ENCODE measurements at places on chromosomes 4 and X.

DNA sequence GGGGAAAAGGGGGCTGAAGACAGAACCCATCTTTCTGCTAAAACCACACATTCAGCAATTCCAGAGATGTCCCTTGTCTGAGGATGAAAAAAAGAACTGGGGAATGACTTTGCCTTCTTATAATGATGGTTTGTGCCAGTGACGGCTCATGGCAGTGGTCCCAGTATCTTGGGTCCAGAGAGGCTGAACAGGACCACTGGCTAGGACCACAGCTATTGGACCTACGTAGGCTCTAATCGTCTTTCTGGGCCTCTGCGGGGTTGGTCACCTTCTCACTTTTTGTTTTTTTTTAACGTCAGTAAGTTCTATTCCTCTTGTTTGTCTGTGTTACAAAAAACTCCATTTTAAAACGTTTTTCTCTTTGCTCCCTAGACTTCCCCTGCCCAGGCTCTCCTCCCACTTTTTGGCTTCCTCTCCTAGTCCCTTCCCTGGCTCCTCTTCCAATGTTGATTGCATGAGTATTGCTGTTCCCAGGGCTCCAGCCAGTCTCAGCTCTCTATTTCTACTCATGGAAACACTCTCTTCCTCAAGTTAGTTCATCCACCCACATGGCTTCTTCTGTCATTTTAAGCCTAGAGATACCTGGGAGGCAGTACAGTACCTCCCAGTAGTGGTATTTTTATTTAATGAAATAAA, 52.6 kb upstream of the STX18 start:
- DNase-seq = no peak

DNA sequence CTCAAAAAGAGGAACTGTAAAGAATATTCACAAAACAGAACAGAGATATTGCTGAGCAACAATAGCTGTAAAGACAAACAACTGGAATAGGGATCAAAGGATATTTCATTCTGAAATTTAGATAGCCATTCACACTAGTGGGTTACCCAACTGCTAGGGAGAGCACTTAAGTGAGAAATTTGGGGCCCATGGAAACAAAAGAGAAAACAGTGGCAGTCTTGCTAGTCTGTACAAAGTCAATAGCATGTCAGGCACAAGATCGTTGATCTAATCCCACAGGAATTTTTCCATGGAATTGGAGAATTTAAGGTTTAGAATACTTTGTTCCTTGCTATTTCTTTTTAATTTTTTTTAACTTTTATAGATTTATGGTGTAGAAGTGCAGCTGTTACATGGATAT, 467.0 kb downstream of the PCDH18 start:
- no peak for DNase-seq

GRCh38 chrX:125947501-125947900, 218.6 kb downstream of the DCAF12L2 start:
- no peak for DNase-seq

GRCh38 chr4:127284236-127284635, 348.5 kb upstream of the INTU start:
- no peak for DNase-seq

- peak; percentile 44 for DNase-seq
Observed at GRCh38 chr4:184815046-184815877, 10.5 kb downstream of the ACSL1 start.

DNA sequence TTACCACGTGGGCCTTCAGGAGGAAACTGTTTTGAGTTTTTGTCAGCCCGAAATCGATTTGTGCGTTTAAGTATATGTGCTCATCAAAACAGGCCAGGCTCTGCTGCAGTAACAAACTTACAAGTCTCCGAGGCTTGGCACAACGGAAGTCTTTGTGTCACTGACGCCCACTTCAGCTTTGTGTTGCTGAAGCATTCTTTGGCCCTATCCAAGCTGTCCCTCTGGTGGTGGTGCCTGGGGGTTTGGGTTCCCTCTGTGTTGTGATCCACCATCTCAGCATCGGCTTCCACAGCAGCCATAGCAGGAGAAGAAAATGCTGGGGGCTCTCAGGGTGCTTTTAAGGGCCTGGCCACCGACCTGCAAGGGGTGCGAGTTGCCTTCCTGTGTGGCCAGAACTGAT, 176.4 kb downstream of the PTTG2 start:
- DNase-seq = no peak

DNA sequence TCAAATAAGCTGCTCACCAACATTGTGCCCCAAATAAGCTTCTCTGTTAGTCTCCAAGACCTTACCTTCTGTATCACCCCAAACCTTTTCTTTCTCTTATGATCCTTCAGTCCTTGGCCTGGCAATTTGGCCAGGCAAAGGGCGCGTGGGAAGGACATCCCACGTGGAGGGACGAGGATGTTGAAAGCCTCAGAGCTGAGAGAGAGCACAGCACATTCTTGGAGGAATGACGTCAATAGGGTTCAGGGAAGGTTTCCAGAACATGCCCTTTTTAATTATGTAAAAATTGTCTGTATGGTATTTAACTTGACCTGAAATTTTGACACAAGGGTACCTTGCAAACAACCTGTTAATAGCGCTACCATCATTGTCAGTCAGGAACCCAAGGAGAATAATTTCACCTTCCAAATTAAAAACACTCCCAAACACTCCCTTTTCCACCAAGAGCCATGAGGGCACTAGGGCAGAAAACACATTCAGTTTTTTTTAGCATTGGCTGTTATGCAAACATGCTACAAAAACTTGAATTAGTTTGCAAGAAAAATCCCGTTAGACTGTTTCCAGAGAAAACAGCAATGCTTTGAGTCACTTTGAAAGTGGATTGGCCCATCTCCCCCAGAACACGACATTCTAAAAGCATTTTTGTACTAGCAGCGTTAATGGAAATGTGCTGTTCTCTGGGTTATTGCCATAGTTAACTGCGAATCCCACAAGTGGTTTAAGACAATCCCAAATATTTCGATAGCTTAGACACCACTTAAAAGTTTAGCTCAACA, 183.2 kb upstream of the PUDP start:
- no peak for DNase-seq

DNA sequence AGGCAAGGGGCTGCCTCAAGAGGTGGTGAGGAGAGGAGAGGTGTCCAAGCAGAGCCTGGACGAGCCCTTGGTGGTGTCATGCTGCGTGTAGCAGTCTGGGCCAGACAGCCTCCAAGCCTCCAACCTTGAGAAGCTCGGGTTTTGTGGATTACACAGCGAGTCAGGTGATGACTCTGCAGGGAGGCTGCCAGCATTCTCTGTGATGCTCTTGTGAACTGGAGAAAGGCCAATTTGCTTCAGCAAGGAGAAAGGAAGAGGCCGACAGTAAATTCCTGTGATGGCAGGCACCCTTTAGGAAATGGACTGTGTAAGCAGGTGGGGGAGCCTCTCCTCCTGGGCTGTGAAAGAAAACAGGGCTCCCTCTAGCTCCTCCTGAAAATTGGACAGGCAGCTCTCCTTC, 36.0 kb upstream of the CD99L2 start:
- no peak for DNase-seq

- DNase-seq = peak; percentile 38
Observed at GRCh38 chrX:80285131-80285773, 135.0 kb upstream of the TENT5D start.

DNA sequence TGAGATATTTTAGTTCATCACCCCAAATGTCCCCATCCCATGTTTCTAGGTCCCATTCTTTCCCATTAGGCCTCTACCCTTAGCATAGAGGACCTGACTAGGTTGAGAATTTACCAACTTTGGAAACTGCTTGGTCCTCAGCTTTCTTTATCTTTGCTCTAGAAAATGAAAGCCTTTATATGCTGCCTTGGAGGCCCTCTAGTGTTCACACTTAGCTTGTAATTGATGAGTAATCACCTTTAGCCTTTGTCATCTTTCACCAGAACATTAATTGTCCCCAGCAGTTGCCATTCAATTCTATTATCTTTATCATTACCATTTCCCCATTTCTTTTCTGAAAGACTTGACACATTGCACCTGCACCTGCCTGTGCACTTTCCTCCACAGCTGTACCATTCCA, 589.2 kb upstream of the NR3C2 start:
- no peak for DNase-seq

DNA sequence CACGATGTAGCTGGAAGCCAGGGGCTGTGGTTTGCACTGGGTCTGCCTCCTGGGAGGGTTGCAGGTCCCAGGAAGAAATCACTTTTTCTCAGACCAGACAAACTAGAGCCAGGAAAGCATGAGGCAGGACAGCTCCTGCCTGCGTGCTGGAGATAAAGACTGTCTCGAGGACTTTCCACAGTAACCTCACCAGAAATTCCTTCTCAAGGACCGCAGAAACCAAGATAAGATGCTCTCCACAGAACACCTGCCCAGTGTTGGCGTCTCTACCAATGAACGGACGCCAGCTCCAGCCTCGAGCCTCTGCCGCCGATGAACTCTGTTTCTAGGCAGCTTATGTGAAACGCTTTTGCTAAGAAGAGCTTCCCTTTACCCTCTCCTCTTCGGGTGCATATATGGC, 76.9 kb upstream of the AFAP1 start:
- DNase-seq = peak; percentile 24

DNA sequence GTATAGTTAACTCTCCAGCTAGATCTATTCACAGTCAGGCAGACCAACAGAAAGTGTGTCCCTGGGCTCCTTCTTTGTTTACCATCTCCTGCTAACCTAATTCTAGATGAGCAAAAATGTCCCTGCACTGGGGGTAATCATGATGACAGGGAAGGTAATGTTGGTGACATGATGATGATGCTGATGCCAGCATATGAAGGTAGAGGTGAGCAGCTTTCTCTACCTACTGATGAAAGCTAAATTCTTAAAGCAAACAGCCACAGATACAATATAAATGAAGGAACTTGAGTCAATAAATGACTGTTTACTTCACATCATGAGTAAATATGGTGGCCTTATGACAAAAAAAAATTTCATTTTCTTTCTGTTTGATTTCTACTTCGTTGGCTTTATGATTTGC, 78.5 kb downstream of the NKX6-1 start:
- DNase-seq = no peak

- DNase-seq = peak; percentile 72
Observed at GRCh38 chrX:139126493-139126892, 404.0 kb upstream of the F9 start.

DNA sequence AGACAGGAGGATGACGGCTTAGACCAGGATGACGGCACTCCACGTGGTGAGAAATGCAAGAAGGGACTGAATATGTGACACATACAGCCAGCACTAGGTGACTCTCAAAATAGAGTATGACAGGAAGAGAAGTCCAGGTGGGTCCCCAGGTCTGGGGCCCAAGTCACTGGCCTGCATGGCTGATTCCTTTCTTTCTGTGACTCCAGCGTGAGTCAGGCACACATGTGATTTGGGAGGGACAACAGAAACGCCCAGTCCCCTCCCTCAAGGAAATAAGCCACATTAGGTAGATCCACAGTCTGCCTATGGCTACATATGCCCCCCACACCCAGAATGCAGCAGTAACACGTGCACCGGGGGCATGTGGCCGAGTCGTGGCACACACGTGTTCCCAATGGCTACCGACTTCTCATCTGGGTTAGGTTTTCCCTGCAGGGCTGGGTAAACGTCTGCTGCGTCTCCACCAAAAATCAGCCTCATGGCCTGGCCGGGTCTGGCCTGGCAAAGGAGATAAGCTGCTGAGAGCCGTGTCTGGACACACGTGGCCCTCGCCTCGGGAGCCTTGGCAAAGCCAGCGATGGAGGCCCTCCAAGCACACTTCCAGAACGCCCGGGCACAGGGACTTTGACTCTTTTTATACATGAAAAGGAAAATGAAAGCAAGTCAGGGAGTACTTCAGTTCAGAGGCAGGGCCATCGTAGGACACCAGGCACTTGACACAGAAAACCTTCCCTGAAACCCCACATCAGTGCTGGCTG, 19.3 kb downstream of the SEL1L3 start:
- peak; percentile 30 for DNase-seq

- DNase-seq = no peak
Observed at GRCh38 chr4:67122029-67122428, 423.3 kb downstream of the CENPC start.

GRCh38 chrX:74434336-74434735, 13.0 kb downstream of the SLC16A2 start:
- no peak for DNase-seq

Measured in K562 (cell line).